ENCODE measurements at places on chromosomes 2 and 18. TPM values are rescaled to one million over a fixed set of nuclear protein-coding genes. Genes with fewer than 3 reads are reported as not detected.

DNA sequence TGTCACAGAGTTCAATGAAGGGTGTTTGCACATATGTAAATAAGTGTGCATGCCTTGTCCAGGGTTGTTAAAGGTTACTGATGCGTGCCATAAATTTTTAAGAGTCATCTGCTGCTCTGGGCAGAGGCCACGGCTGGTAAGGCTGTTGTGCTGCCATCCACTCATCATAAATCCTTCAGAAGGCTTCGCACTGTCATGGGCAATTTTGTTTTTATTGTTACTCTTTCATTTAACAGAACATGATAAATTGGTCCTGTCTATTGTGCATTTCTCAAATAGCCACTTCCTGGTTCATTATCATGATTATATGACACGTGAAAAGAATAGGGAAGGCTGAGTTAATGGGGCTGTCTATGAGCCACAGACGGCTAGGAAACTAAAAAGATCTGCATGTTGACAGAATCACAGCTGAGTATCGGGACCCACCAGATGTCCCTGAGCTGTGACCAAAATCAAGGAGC lies 634.3 kb upstream of the SOX11 start:
- H3K27ac ChIP-seq, result no peak overlapping the region
- no peaks in the 10 kb centered on the region for H3K4me1 ChIP-seq
- no peak for DNase-seq
- no peak overlapping the region for H3K4me3 ChIP-seq

- H3K4me1 ChIP-seq, result no peaks in the 10 kb centered on the region
- H3K4me3 ChIP-seq, result no peak overlapping the region
- no peaks in the 10 kb centered on the region for H3K27me3 ChIP-seq
- no peak overlapping the region for H3K27ac ChIP-seq
- H3K36me3 ChIP-seq, result no peaks in the 10 kb centered on the region
Measured at GRCh38 chr18:49934457-49934856, 121.1 kb upstream of the ACAA2 start.

DNA sequence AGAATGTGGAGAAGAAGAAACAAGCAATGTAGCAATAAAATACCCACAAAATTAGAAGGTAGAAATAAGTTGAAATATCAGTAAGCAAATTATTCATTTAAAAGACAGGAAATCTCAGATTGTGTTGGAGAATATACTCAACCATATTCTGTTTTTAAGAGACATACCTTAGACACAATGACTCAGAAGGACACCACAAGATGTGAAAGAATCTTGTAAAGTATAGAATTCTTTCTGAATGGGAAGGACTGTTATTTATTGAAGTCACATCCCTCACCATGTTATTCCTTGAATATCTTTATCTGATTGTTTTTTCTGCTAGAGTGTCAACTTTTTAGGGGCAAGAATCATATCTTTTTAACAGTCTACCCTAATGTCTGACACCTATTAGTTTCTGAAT lies 50.4 kb downstream of the CTAGE1 start:
- H3K36me3 ChIP-seq, result no peaks in the 10 kb centered on the region
- no peak for DNase-seq
- H3K4me1 ChIP-seq, result no peaks in the 10 kb centered on the region
- no peak overlapping the region for H3K4me3 ChIP-seq
- no peak overlapping the region for H3K27ac ChIP-seq

DNA sequence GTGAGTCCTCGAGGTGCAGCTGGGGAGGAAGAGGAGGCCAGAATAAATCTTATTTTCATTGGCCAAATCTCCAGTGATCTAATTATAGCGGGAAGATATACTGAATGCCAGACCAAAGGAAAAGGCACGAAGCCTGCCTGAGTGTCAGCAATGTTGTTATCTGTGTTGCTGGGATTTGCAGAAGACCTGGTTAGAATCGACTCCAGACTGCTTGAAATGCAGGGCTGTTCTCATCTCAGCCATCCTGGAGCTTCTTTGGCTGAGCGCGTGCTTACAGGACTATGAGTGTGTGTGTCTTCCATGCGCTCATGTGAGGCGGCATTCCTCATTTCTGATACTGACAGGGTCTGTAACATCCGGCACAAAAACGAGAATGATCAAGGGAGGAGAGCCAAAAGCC lies 81.2 kb downstream of the TSN start:
- H3K27ac ChIP-seq, result no peak overlapping the region
- no peaks in the 10 kb centered on the region for H3K4me1 ChIP-seq
- H3K4me3 ChIP-seq, result no peak overlapping the region
- peaks cover 14% of the 10 kb centered on the region for H3K36me3 ChIP-seq
- H3K27me3 ChIP-seq, result peaks cover 26% of the 10 kb centered on the region
- no peak for DNase-seq

DNA sequence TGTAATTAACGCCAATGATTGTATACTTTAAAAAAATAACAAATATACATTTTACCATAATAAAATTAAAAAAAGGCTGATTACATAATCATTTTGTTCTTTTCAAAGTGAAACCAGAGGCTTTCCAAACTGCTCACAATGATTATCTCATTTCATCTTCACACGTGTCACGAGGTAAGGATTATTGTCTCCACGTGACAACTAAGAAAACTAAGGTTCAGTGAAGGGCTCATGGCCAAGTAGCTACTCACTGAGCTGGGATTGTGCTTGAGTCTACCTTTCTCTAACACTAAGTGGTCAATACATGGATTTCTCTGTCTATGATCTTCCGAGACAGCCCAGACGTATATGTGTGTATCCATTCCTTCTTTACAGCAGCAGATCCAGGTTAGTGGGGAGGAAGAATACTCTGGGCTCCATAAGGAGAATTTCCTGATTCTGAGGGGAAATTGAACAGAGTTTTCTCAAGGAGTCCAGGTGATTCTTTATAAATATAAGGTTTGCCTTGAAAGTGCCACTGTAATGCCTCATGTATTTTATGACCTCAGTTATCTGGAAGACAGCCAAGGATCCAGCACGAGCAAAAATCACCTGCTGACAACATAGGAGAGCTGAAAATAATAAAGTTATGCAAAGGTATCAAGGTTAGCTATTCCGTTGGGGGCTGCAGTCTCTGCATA lies 25.6 kb upstream of the ACSL3 start:
- no peak overlapping the region for H3K27ac ChIP-seq
- H3K36me3 ChIP-seq, result no peaks in the 10 kb centered on the region
- DNase-seq, result no peak

RIT2 gene
- 1.4 TPM for total RNA-seq

LDLRAD4 gene
- total RNA-seq, result 6.2 TPM

DNA sequence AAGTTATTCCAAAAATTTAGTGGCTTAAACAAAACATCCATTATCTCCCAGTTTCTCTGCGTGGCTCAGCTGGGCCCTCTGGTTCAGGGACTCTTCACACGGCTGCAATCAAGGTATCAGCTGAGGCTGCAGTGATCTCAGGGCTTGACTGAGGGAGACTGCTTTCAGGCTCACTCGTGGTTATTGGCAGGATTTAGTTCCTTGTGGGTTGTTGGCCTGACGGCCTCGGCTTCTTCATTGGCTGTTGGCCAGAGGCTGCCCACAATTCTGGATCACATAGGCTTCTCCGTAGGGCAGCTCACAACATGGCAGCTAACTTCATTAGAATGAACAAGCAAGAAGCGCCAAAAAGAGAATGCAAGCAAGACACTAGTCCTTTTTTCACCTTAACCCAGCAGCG lies 90.1 kb downstream of the ABI2 start:
- H3K27ac ChIP-seq, result no peak overlapping the region
- H3K4me3 ChIP-seq, result no peak overlapping the region
- no peaks in the 10 kb centered on the region for H3K4me1 ChIP-seq

Measured in WTC11 (cell line).